ENCODE measurements at places on chromosomes 4 and X. TPM values are rescaled to one million over a fixed set of nuclear protein-coding genes. Genes with fewer than 3 reads are reported as not detected.

DNA sequence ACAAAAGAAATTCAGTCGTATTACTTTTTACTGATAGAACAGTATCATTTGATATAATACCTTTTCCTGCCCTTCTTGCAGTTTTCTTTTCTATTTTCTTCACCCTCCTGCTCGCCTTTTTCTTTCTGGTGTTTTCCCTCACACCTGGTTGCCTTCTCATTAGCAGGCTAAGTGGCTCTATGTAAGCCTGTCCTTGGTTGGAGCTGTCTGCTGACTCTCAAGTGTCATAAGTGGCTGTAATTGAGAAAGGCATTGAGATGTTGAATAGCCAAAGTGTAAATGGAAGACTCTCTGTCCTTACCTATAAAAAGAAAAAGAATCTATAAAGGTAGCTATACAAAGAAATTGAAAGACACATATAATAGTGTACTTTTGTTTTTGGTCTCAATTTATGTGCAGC, 180.7 kb downstream of the ADGRL3 start:
- H3K27ac ChIP-seq: no peak overlapping the region
- no peaks in the 10 kb centered on the region for H3K27me3 ChIP-seq
- no peak for DNase-seq
- no peak overlapping the region for H3K4me3 ChIP-seq
- H3K36me3 ChIP-seq: no peaks in the 10 kb centered on the region

INTU gene
- total RNA-seq: 8.8 TPM

NEXMIF gene
- 0.89 TPM for total RNA-seq

- no peak overlapping the region for H3K27ac ChIP-seq
- DNase-seq: no peak
- no peak overlapping the region for H3K4me3 ChIP-seq
- no peaks in the 10 kb centered on the region for H3K27me3 ChIP-seq
- peaks cover 25% of the 10 kb centered on the region for H3K4me1 ChIP-seq
Observed at GRCh38 chr4:41424522-41424921, 113.4 kb upstream of the LIMCH1 start.

CBR4 gene
- total RNA-seq: 17.6 TPM

GIMD1 gene
- total RNA-seq: not detected

TBC1D8B gene
- total RNA-seq: 10.2 TPM

- no peak for DNase-seq
- H3K27me3 ChIP-seq: no peaks in the 10 kb centered on the region
- no peak overlapping the region for H3K27ac ChIP-seq
- no peaks in the 10 kb centered on the region for H3K36me3 ChIP-seq
- H3K4me3 ChIP-seq: no peak overlapping the region
- no peaks in the 10 kb centered on the region for H3K4me1 ChIP-seq
Observed at GRCh38 chr4:56149591-56149990, 200.8 kb downstream of the CEP135 start.

DNA sequence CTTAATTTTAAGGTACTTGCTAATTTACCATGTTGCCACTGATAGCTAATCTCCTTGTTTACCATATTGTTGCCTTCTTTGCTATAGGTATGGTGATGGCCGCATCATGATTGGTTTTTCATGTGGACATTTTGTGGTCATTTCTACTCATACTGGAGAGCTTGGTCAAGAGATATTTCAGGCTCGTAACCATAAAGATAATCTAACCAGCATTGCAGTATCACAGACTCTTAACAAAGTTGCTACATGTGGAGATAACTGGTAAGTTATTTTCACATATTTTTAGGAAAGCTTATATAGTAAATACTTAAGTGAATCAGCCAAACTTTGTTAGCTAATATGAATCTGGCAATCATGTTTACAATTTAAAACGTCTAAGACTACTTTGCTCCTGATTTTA, 23.1 kb downstream of the WDR19 start:
- H3K4me1 ChIP-seq: no peaks in the 10 kb centered on the region
- peaks cover 18% of the 10 kb centered on the region for H3K36me3 ChIP-seq
- H3K27me3 ChIP-seq: no peaks in the 10 kb centered on the region
- H3K4me3 ChIP-seq: no peak overlapping the region

POLN gene
- 3.6 TPM for total RNA-seq

- DNase-seq: no peak
- no peaks in the 10 kb centered on the region for H3K27me3 ChIP-seq
- no peak overlapping the region for H3K4me3 ChIP-seq
Observed at GRCh38 chrX:8405631-8406030, 59.0 kb upstream of the VCX3B start.

PDK3 gene
- 21.2 TPM for total RNA-seq

CETN2 gene
- 33.5 TPM for total RNA-seq

DNA sequence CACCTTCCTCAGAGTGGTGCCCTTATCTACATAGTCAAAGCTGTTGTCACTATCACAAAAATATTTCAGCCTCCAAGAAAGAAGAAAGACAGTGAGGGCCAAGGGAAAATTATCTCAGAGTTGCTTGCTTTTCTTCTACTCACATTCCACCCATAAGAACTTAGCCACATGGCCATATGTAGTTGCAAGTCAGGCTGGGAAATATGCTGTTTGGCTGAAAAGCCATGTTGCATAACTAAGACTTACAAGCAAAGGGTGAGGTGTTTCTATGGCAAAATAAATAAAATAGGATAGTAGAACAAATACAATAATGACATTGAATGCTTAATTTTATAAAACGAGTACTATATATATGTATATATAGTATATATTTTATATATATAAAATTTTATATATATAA, 365.9 kb upstream of the PABPC4L start:
- H3K27me3 ChIP-seq: no peaks in the 10 kb centered on the region
- DNase-seq: no peak
- H3K36me3 ChIP-seq: no peaks in the 10 kb centered on the region
- H3K27ac ChIP-seq: no peak overlapping the region
- no peak overlapping the region for H3K4me3 ChIP-seq

DNA sequence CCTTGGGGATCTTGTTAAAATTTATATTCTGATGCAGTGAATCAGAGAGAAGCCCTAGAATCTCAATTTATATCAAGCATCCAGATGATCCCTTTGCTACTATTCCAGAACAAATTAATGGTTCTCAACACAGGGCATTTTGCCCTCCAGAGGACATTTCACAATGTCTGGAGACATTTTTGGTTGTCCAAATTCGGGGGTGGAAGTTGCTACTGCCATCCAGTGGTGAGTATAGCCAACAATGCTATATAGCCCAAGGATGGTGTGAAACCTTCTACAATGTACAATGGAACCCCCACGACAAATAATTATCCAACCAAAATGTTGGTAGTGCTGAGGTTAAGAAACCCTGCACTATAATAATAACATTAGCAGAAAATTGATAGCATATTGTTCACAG, 2440.0 kb downstream of the PCDH7 start:
- no peak for DNase-seq
- H3K4me3 ChIP-seq: no peak overlapping the region
- no peaks in the 10 kb centered on the region for H3K27me3 ChIP-seq
- no peak overlapping the region for H3K27ac ChIP-seq
- no peaks in the 10 kb centered on the region for H3K4me1 ChIP-seq
- H3K36me3 ChIP-seq: no peaks in the 10 kb centered on the region

DNA sequence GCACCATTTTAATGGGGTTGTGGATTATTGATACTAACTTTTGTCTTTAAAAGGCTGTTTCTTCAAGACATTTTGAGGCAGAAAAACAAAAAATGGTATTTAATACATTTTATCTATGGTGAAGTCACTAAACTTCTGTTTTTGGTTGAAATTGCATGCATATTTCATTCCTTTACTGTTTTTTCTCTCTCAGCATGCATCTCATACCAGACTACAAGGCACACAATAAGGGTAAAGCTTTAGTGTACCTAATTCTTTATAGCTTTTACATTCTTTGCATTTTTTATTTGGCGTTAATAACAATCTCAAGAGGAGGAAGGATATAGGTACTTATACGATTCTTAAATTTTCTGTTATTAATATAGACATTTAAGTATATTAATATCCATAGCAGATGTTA, 151.0 kb upstream of the DKK2 start:
- no peaks in the 10 kb centered on the region for H3K36me3 ChIP-seq
- H3K4me1 ChIP-seq: no peaks in the 10 kb centered on the region
- DNase-seq: no peak
- no peak overlapping the region for H3K27ac ChIP-seq
- no peaks in the 10 kb centered on the region for H3K27me3 ChIP-seq

- H3K27me3 ChIP-seq: no peaks in the 10 kb centered on the region
- peak overlapping the region; percentile 25 for H3K4me3 ChIP-seq
- no peak overlapping the region for H3K27ac ChIP-seq
- no peaks in the 10 kb centered on the region for H3K4me1 ChIP-seq
Observed at GRCh38 chrX:153688506-153688905, 780 bp downstream of the SLC6A8 start.

- H3K4me1 ChIP-seq: no peaks in the 10 kb centered on the region
- no peak for DNase-seq
- no peak overlapping the region for H3K27ac ChIP-seq
- no peaks in the 10 kb centered on the region for H3K36me3 ChIP-seq
Observed at GRCh38 chr4:34193451-34194154, 2050.7 kb downstream of the ARAP2 start.

GRCh38 chr4:117831060-117831683, 203.1 kb upstream of the NDST3 start:
- no peak for DNase-seq
- H3K4me1 ChIP-seq: no peaks in the 10 kb centered on the region
- no peaks in the 10 kb centered on the region for H3K36me3 ChIP-seq

NSUN7 gene
- 5.3 TPM for total RNA-seq

GRCh38 chrX:73829890-73830466, 267.0 kb downstream of the CHIC1 start:
- H3K27ac ChIP-seq: no peak overlapping the region
- DNase-seq: no peak
- H3K4me1 ChIP-seq: no peaks in the 10 kb centered on the region

- peaks cover 44% of the 10 kb centered on the region for H3K4me1 ChIP-seq
- DNase-seq: no peak
- peak overlapping the region; percentile 99 for H3K27ac ChIP-seq
- H3K27me3 ChIP-seq: no peaks in the 10 kb centered on the region
- no peaks in the 10 kb centered on the region for H3K36me3 ChIP-seq
Observed at GRCh38 chr4:10117359-10118047, 904 bp upstream of the WDR1 start.

CT47B1 gene
- not detected for total RNA-seq
